Fibroblast of lung (primary cell): ENCODE measurements at places on chromosomes 2 and 18. TPM values are rescaled to one million over a fixed set of nuclear protein-coding genes. Genes with fewer than 3 reads are reported as not detected.

The EFHD1 gene
- not detected in 2 replicates for total RNA-seq

The KIAA2012 gene
- under 0.01 TPM in 1 of 2 replicates, not detected in the other for total RNA-seq

The CHAC2 gene
- total RNA-seq, result 1.3 and 1.7 TPM in 2 replicates

The RNF144A gene
- total RNA-seq, result 0.17 and 0.26 TPM in 2 replicates

The TBR1 gene
- not detected in 2 replicates for total RNA-seq

The LHCGR gene
- total RNA-seq, result not detected in 2 replicates

The LONRF2 gene
- under 0.01 TPM in 2 replicates for total RNA-seq

The LBX2 gene
- 1.5 and 3.0 TPM in 2 replicates for total RNA-seq

The FOXD4L1 gene
- 0.17 and 0.26 TPM in 2 replicates for total RNA-seq

The CMPK2 gene
- 0.26 and 0.33 TPM in 2 replicates for total RNA-seq
